Bone marrow (tissue), 2 donors: ENCODE measurements at places on chromosomes 4 and X.
A peak's percentile ranks its signal among the peaks of the same experiment; 100 is the strongest.

DNA sequence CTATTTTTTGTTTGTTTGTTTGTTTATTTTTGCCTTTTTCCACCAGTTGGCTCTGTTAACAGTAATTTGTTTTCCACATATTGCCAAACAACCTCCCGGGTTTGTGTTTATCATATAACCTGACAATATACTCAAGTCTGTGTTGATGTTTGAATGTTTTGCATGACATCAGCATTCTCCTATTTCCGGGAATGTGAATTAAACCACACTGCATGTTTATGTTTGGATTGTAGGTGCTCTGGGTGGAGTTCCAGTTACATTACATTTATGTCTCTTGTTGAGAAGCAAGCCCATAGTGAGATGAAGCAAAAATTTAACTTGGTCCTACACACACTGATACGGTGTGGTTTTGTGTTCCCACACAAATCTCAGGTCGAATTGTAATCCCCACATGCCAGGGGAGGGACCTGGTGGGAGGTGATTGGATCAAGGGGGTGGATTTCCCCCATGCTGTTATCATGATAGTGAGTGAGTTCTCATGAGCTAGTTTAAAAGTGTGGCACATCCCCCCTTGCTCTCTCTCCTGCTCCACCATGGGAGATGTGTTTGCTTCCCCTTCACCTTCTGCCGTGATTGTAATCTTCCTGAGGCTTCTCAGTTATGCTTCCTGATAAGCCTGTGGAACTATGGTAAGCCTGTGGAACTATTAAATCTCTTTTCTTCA, 54.4 kb upstream of the CLNK start:
- no peak for DNase-seq

GRCh38 chrX:18099745-18100144, 120.9 kb downstream of the BEND2 start:
- DNase-seq: no peak

DNA sequence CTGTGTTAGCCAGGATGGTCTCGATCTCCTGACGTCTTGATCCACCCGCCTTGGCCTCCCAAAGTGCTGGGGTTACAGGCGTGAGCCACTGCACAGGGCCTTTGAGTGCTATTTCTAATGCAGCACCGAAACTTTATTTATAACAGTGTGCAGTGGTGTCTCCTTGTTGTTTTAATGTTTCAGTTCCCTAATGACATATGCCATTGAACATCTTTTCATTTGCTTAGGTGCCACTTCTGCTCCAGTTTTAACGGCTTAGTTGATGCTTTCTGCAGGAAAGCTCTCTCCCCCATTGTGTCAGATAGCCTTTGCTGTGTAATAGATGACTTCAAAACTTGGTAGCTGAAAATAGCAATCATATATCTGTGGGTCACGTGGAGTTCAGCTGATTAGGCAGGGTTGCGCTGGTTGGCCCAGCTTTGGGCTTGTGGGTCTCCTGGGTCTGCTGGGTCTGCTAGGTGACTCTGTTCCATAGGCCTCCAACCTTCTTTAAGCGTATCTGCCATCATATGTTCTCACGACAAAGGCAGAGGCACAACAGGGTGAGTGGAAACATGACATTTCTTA, 76.4 kb upstream of the SHISA3 start:
- no peak for DNase-seq

- DNase-seq: no peak
These were observed 161.3 kb upstream of the MAGEB18 start for GRCh38 chrX:25976683-25977310.

DNA sequence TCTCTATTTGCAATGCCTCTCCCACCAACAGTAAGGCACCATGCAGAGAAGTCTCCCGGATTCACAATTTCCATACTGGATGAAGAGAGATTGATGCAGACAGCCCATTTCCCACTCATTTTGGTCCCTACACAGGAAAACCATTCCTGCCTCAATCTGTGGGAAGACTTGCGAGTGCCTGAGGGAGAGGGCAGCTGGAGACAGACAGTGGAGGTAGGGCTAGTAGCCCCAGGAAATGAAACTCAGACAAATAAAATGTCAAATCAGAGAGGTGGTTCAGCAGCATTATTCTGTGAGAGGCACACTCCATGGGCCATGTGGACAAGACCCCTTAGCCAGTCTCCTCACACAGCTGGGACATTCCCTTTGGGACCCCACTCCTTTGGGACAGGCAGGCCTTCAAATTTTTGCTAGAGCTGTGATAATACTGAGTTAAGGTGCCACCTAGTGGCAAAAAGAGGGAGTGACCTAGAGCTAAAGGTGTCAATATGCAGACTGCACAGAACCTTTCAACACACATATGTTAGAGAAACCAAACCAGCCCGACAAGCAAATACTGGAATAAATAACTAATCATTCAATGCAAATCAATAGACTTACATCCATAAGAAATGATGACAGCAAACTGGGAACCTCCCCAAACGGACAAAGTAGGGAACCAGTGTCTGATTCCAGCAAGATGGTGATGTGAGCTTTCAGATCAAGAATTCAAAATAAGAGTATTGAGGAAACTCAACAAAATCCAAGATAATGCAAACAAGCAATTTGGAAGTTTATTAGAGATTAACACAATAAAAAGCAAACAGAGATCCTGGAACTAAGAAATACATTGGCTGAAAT, 1865.3 kb upstream of the AGA start:
- peak; percentile 21 for DNase-seq

- peak; percentile 39 for DNase-seq
These were observed 545 bp downstream of the ABCE1 start for GRCh38 chr4:145098675-145099037.

- DNase-seq: peak; percentile 12
These were observed 1.5 kb downstream of the SASH3 start for GRCh38 chrX:129781134-129781672.

GRCh38 chr4:53432528-53433424, 55.3 kb downstream of the FIP1L1 start:
- no peak for DNase-seq

GRCh38 chr4:120821029-120821428, 101.5 kb downstream of the PRDM5 start:
- DNase-seq: no peak

DNA sequence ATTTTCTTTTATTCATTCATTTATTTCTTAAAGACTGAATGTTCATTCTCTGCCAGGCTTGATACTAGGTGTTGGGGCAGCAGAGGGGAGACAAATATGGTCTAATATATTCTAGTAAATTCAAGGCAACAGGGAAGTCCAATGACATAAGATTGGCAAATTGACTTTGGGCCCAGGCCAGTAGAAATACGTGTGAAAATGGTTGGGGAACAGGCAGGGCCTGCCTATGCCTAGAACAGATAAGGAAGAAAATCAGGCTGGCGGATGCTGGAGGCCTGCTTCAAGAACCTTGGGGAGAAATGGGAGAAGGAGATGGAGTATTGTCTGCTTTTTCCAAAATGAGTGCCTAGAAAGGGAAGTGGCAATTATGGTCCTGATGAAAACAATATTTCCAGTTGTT, 108.6 kb downstream of the RTL5 start:
- no peak for DNase-seq

DNA sequence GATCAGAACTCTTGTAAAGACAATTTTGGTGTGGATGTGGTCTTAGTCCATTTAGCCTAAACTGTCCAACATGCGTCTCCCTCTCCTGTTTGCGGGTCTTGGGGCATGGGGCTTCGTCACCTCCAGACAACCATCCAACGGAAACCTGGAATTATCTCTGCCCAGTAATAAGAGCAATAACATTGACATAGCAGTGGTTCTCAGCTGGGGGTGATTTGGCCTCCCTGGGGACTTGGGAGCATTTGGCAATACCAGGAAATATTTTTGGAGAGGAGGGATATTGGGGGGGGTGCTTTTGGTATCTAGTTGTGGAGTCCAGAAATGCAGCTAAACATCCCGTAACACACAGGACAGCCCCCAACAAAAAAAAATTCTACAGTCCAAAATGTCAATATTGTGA, 47.2 kb downstream of the SEL1L3 start:
- DNase-seq: no peak

DNA sequence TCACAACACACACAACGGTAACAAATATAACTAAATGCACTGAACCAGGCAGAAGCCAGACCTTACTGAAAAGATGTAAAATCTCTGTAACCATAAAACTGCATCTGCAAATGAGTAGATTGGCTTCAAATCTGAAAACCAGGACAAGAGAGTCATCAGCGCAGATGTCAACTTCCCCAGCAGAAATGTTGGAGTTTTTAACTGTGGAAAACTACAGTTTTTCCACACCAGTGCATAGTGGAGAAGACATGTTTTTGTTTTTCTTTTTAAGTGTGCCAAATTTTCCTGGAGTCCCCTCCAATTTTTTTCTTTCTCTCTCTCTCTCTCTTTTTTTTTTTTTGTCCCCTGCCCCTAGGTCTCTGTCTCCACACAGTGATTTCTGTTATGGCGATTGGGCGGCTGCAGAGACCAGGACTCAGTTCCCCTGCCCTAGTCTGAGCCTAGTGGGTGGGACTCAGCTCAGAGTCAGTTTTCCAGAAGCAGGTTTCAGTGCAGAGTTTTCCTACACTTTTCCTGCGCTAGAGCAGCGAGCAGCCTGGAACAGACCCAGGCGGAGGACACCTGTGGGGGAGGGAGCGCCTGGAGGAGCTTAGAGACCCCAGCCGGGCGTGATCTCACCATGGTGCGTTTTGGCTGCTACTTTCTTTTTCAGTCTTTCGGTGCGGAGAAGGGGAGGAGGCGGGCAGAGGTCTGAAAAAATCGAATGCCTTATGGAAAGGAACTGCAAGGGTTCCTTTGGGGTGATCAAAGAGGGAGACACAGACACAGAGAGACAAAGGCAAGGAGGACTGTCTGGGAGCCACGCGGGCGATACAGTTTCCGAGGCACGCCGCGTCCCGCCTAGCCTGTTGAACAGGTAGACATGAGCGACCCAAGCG, at the start of gene GUCY1A1:
Gene GUCY1A1, plus strand, starts transcription at position 505 of the 878 bp plus-strand sequence. CDS start 30,020 bp downstream, outside the sequence.
- no peak for DNase-seq

GRCh38 chr4:40808926-40809457, 59.2 kb downstream of the NSUN7 start:
- DNase-seq: no peak

- no peak for DNase-seq
These were observed 217.5 kb upstream of the ADAMTS3 start for GRCh38 chr4:72786401-72786990.

DNA sequence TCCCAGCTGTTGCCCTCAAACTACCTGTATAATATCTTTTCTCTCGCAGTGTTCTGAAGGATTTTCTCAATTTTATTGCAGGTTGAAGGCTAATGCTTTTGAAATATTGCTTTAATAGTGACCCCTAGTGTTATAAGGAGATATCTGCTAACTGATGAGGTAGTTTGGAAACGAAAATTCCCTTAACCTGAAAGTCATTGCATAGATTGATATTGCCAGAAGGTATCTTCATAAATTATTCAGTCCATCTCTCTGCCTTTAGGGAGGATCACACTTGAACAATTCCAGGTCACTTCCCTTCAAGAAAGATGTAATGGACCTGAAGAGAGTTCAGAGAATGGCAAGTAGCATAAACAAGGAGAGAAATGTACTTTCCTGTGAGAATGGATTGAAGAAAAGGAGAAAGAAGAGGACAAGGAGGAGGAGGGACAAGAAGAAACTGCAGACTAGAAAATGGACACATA, 44.1 kb downstream of the TIGD4 start:
- no peak for DNase-seq

GRCh38 chr4:84944947-84945346, 21.5 kb downstream of the WDFY3 start:
- no peak for DNase-seq

- DNase-seq: peak; percentile 35
These were observed at the start of gene SPIN2B for GRCh38 chrX:57121162-57121755. TSS of gene SPIN2B (minus strand) at chrX:57121548.

DNA sequence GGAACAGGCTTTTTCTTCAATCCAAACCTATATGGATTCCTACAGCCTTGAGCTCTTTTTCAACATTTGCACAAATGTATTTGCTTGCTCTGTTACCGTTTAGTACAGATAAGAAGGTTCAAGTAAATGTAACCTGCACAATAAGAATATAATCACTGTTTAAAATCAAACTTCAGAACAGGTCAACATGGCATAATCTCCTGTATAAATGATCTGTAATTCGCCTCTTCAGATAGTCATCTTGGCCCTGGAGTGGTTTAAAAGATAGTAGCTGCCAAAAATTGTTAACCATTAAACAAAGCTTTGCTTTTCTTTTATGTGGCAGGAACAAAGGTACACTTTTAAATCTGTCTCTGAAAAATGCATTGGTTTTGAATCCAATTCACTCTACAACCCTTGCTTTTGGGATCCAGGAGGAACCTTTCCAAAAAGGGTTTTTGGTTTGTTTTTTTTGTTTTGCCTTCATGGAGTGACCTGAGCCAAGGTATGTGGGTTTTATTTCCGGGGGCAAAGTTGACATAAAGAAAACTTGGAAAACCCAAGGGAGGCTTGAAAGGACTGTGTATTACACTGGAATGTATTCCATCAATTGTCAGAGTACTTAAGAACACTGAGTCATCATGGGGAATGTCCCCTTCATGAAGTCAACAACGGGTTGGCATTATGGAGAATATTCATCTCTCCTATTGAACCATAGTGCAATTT, 210.4 kb upstream of the HCCS start:
- DNase-seq: no peak

DNA sequence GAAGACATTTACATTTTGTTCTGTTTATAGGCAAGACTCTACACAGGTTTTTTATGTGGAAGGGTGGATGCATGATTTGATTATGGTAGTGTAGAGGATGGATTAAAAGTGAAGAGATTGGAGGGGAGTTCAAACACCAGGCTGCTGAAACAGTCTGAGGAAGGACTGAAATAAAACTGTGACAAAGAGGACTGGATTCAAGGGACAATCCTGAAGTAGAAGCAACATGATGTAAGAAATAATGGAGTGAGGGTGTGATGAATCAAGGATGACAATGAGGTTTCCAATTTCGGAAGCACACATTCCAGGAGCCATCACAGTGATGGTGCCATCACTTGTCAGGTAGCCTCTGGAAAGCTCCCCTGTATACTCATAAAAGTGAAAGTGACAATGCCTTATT, 103.5 kb downstream of the SYNPO2 start:
- no peak for DNase-seq

DNA sequence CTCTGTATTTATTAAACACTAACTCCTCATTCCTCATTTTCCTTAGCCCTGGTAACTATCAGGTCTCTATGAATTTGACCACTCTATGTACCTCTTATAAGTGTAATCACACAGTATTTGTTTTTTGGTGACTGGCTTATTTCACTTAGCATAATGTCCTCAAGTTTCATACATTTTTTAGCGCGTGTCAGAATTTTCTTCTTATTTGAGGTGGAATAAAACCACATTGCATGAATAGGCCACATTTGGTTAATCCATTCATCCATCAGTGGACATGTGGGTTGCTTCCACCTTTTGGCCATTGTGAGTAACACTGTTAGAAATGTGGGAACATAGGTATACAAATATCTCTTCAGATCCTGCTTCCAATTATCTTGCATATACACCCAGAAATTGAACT, 341.2 kb upstream of the BOD1L1 start:
- DNase-seq: no peak

GRCh38 chrX:43349363-43349762, 306.7 kb upstream of the MAOA start:
- no peak for DNase-seq

GRCh38 chr4:73392936-73393335, 11.2 kb upstream of the ALB start:
- DNase-seq: no peak
